ENCODE measurements at places on chromosomes 6 and 20. TPM values are rescaled to one million over a fixed set of nuclear protein-coding genes. Genes with fewer than 3 reads are reported as not detected.

DNA sequence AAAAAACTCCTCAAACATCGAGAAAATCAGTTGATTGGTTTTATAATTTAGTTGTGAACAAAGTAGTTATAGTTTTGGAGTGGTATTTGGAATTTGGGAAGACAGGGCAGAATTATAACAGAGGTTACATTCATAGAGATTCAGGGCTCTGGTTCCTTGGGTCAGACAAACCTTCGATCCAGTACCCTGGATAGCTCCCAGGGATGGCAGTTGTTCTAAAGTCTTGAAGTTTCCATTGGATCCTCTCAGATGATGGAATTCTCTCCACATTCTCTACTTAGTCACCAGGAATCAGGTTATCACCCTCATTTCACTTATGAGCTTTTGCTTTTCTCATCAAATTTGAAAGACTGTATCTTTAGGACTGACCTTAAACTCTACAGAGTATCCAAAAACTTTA lies 285.1 kb downstream of the CENPW start:
- no peak for DNase-seq

DNA sequence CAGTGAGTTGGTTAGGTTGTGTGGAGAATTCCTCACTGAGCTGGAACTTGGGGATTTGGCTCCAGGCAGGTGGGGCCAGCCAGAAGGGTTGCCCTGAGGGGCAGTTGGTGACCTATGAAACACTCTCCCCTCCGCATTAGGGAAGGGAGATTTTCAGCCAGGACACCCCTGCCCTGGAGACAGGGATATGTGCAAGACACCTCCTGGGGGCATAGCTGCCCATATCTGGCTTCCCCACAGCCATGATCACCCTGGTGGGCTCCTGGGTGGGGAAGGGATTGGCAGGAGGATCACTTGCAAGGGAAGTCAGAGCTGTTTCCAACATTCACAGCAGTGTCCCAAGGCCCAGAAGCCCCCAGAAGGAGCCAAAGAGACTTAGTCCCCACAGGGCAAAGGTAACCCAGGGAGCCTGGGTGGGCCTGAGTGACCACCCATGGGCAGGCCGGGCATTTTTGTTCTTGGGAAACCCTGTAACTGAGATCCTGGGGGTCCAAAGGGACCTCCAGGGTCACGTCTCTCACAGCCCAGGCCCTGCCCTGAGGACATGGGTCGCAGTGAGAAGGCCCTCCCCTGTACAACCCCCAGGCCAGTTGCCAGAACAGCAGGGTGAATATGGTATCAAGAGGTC lies 145.8 kb downstream of the MRPL14 start:
- DNase-seq: peak; percentile 4

Gene PIGT
- 64.9 TPM for total RNA-seq

DNA sequence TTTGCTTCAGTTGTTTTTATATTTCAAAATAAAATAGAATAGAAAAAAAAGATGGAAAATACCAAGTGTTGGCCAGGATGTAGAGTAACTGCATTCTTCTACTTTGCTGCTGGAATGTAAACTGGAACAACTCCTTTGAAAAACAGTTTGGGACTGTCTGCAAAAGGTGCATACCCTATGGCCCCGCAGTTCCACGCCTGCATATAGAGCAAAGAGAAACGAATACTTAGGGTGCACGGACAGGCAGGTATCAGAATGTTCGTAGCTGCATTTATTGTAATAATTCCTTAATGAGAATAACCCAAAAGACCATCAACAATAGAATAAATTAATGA lies 603 bp upstream of the RAB23 start:
- no peak for DNase-seq

Gene ADGRB3
- not detected for total RNA-seq

Gene RBPJL
- total RNA-seq: not detected

GRCh38 chr20:17419479-17420041 lies 111.6 kb downstream of the BFSP1 start:
- DNase-seq: no peak

Gene DOK5
- total RNA-seq: not detected

DNA sequence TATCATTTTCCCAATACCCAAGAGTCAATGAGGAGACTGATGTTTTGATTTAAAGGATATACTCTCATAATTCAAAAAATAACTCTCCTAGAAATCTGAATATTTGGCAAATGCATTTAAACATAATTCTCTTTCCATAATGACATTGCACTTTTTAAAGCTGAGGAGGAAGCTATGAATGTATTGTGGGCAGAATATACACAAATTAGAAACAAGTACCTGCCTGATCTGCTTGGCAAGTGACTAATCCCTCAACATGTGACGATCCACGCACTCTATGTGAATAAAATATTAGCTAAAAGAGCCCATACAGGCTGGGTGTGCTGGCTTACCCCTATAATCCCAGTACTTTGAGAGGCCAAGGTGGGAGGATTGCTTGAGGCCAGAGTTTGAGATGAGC lies 88.3 kb upstream of the CCDC28A start:
- DNase-seq: no peak

Gene EPPIN
- total RNA-seq: not detected

DNA sequence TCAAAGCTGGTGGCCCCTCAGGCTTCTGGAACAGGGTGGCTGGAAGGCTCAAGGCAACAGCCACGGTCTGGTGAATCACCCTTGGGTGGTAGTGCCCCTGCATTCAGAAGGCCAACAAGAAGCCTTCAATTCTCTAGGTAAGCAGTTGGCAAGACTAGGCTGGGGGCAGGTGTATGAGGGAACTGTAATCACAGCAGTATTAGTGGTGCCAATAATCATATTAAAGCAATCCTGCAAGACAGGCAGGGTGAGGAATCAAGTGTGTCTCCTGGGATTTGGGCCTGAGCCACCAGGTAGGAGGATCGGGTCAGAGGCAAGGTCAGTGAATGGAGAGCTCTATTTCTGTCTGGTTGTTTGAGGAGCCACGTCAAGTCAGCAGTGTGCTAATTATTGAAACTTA lies 24.9 kb upstream of the SCUBE3 start:
- DNase-seq: no peak

GRCh38 chr20:61677928-61678327 lies 387.8 kb downstream of the TAF4 start:
- no peak for DNase-seq

GRCh38 chr6:69580706-69581105 lies 216.1 kb downstream of the LMBRD1 start:
- no peak for DNase-seq

Gene C20orf144
- 0.39 TPM for total RNA-seq

Gene PHACTR1
- total RNA-seq: 1.5 TPM

GRCh38 chr6:105680131-105680530 lies 277.2 kb upstream of the PREP start:
- DNase-seq: no peak

DNA sequence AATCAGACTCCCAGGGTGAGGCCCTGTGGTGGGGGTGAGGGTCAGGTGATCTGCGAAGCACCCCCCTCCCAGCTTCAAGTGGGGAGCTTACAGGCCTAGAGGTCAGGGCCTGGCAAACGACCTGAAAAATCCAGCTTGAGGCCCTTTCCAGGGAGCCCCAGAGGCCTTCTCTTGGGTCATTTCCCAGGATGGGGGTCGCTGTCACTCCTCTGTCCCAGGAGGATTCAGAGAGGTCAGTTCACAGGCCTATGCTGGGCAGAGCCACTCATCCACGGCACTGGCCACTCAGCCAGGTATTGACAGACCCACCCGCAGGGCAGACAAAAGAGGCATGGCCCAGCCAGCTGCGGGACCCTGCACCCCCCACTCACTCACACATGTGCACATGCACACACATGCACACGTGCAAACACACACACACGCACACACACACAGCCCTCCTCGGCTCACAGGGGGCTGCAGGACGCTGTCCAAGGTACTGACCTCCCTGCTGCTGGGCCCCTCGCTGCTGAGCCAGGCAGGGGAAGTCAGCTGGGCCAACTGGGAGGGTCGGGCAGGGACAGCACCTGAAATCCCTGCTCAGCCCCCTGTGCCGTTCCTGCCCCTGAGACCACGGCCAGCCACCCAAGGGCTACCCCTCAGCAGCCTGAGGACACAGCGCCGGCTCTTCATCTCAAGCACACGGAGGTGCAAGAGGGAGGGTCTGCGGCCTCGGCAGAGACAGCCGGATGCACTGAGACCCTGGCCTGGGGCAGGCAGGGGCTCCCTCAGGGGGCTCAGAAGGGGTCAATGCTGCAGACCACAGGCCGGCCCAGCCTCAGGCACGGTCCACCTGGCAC lies 113.8 kb downstream of the TAF4 start:
- DNase-seq: no peak

All from activated naive CD8-positive, alpha-beta T cell treated with anti-CD3 and anti-CD28 coated beads, Interleukin-2, amount 10 ng/mL, durations not matched to agents 7 days and 5 days (primary cell).